Renal pelvis (tissue), 12 donors: ENCODE measurements at places on chromosomes 3 and 15.

DNA sequence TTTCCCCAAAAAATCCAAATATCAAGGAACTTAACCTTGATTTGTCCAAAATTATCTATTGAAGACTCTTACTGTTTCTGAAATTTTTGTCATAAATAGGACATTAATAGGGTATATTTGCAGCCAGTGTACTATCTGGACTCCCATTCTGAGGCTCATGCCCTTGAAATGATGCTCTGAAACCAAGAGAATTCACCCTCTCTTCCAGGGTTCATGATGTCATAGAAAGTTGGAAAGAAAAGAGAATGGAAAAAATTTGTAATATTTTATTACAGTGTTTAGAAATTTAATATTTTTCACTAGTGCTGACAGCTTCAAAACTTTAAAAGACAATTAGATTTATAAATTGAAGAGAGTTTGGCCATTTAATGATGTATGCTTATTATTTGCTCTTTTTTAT is 712.5 kb downstream of the MCTP2 start:
- no peak for DNase-seq

GRCh38 chr3:17844236-17844635 is 101.8 kb upstream of the TBC1D5 start:
- no peak for DNase-seq

DNA sequence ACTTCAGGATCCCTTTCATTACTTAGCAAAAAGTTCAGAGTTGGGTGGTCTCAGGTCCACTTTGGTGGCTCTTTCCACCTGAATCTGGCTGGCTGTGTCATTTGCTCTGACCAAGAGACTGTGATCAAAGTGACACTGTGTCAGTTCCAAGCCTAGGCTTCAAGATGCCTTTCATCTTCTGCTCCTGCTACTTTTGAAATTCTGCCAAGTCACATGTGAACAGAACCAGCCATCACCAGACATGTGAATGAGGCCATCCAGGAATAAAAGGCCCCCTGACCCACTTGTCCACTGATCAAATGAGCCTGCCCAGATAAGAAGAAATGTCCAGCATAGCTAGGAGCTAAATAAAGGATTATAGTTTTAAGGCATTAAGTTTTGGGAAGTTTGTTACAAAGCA is 132.2 kb downstream of the OSBPL10 start:
- DNase-seq, result peak; percentile 14

GRCh38 chr3:88038566-88038965 is 20.2 kb downstream of the CGGBP1 start:
- no peak for DNase-seq

GRCh38 chr15:58398071-58398470 is 33.7 kb upstream of the LIPC start:
- no peak for DNase-seq

GRCh38 chr3:188123170-188123905 is 30.6 kb upstream of the LPP start:
- DNase-seq, result no peak

DNA sequence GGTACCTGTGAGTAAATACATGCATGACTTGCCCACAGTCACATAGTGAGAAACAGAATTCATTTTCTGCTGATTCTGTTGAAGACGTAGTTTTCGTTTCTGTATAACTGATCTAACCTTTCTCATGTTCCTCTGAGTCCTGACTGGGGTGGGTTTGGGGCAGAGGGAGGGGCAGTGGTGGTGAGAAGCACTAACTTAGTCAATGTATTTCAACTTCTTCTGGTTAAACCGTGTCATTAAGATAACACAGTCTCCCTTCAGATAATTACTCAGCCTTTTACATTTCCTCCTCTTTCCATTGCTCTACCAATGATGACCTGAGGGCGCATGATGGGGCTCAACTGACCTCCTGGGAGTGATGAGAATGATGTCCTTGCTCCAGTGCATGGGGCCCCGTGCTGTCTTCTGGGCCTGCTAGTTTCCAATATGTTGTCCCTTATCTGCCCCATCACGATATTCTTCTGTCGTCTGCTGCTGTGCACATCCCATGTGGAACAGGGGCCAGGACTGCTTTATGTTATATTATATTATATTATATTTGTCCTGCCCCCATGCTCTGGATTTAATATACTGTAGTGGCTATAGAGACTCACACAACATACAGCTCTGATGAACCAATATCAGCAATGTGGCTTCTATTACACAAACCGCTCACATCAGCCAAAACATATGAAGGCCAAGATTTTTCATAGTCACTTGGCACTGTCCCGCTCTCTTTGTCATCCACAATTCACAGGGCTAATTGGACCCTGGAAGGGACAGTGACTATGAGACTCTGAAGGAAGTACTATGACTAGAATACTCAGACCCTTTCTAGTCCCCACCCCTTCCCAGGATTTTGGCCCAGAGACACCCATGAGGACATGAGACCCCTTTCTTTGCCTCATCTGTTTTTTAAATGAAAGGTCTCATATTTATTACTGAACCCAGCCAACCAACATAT is 407.1 kb upstream of the MCTP2 start:
- DNase-seq, result no peak

DNA sequence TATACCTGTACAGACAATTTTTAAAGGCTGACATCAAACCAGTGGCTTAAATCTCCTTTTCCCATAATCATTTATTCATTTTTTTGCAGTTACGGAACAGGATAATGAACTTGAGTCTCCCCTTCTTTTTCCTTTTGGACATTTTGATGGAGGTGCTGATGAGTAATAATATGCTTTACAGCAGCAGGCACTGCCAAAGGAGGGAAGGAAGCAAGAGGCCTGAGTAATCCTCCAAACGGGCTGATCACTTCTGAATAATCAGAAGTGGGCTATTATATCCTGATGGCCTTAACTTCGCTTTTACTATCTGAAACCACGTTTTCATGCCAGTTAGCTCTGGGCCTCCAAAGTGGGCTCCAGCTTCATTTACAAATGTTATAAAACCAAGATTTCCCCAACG is 527.2 kb downstream of the FOXP1 start:
- DNase-seq, result no peak

- DNase-seq, result no peak
Measured at GRCh38 chr3:46383211-46383950, 12.6 kb downstream of the CCR5 start.

- DNase-seq, result no peak
Measured at GRCh38 chr3:115321400-115321805, 174.3 kb upstream of the ZBTB20 start.

- no peak for DNase-seq
Measured at GRCh38 chr3:35665390-35666055, 26.2 kb downstream of the ARPP21 start.

DNA sequence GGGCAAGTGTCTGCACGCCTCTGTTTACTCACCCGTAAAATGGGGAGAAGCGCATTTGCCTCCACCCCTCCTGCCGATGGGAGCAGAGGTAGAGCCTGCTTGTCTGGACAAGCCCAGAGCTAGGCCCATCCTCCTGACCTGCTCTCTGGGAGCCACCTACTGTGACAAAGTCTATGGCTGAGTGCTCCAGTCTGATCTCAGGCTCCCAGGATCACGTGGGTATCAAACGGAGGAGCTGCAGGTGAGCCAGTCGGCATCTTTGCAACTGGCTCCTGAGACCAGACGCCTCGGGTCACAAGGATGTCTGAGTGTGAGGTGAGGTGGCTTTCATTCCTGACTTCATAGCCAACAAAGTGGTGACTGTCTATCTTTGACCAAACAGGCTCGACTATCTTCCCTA is 2.1 kb upstream of the ALDH1A3 start:
- DNase-seq, result no peak

GRCh38 chr3:107394502-107394901 is 17.3 kb downstream of the CCDC54 start:
- DNase-seq, result no peak

GRCh38 chr15:82663186-82663600 is 16.0 kb upstream of the CPEB1 start:
- DNase-seq, result peak; percentile 65

- DNase-seq, result no peak
Measured at GRCh38 chr3:184781801-184782200, 30.2 kb upstream of the VPS8 start.

DNA sequence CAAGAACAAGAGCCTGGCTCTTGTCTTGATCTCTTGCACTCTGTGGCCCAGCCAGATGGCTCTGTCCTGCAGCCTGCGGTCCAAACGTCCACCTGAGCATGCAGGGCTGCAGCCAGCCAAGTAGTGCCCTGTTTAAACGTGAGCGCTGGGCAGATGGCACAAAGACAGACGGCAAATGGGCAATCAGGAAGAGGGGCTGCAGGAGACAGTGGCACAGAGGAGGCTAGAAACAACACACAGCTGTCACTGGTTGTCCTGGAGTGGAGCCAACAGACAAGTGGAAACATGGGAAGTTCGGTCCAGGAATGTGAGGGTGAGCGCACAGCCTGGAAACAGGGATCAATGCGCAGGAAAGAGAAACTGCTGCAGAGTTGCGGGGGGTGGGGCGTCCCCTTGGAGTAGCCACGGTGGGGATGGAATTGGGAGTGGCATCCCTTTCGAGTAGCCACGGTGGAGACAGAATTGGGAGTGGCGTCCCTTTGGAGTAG is 10.7 kb upstream of the ZXDC start:
- no peak for DNase-seq

GRCh38 chr3:171249245-171249644 is 211.0 kb downstream of the TNIK start:
- no peak for DNase-seq

DNA sequence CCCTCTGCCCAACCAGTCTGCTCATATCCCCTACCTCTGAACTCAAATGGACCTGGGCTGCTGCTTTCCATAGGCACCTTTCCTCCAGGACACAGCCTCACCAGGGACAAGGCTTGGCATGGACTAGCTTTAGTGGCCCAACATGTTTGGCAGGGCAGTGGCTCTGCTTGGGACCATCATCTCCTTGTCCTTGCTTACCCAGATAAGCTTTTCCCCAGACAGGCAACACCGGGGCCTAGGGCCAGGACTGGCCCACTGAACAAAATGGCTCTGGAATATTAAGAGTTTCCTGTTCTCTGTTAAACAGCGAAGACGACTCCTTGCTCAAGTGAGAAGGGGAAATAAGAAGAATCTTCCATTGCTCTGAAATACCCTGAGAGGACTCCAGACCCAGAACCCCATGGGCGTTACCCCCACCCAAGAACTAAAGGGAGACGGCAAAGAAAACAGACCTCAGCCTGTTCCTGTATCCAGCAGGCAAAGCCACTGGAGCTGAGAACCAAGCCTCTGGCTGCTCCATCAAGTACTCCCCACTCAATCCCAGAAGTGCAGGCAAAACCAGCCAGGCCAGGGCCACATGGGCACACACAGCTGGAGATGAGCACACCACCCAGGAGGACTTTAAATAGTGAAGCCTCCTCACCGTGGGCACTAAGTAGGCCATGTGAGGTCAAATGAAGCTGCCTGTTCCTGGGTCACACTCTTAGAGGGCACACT is 45.5 kb downstream of the CTNNB1 start:
- no peak for DNase-seq

DNA sequence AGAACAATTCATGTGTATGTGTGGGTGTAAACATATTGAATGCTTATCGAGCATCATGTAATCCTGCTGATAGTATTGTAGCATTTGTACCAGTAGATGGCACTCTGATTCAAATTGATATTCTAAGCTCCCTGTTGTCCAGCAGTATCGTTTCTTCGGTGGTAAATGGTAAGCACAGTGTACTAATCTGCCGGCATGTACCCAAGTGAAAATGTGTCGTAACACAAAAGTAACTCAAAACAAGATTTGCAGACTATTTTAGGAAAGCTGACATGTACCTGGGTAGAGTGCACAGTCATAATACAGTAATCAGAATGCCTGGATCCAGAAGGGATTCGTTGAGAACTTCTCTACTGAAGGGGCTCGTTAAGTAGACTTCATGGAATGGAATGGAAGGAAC is 31.7 kb upstream of the MNS1 start:
- peak; percentile 46 for DNase-seq

DNA sequence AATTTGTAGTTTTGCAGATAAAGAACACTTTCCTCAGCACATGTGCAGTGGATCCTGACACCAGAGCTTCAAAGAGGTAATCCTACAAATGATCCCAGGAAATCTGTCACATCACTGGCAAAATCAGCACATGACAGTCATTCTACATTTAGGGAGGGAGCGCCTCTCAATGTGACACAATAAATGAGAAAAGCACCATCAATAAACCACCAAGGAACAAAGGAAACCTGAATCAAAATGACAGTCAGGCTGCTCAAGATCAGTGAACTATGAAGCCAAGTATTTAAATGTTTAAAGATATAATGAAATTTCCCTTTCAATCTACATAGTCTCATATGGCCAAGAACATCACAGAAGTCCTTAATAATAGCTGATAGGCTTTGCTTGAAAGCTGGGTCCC is 119.5 kb downstream of the LRRN1 start:
- DNase-seq, result no peak

DNA sequence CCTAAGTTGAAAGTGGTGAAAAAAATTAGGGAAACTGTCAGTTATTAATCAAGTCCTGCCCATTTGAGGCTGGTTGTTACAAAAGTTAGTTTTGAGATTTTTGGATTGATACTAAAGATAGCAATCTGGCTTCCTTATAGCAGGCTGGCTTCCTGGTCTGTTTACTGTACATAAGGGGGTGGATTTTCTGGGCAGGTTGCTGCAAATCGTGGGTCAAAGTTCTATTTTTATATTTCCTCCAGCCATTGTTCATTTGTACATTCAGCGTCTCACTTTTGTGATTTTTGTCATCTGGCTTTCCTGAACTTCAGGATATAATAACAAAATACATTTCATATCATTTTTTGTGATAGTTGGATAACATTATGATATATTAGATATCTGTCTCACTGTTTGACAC is 49.5 kb downstream of the CLDN1 start:
- DNase-seq, result no peak

DNA sequence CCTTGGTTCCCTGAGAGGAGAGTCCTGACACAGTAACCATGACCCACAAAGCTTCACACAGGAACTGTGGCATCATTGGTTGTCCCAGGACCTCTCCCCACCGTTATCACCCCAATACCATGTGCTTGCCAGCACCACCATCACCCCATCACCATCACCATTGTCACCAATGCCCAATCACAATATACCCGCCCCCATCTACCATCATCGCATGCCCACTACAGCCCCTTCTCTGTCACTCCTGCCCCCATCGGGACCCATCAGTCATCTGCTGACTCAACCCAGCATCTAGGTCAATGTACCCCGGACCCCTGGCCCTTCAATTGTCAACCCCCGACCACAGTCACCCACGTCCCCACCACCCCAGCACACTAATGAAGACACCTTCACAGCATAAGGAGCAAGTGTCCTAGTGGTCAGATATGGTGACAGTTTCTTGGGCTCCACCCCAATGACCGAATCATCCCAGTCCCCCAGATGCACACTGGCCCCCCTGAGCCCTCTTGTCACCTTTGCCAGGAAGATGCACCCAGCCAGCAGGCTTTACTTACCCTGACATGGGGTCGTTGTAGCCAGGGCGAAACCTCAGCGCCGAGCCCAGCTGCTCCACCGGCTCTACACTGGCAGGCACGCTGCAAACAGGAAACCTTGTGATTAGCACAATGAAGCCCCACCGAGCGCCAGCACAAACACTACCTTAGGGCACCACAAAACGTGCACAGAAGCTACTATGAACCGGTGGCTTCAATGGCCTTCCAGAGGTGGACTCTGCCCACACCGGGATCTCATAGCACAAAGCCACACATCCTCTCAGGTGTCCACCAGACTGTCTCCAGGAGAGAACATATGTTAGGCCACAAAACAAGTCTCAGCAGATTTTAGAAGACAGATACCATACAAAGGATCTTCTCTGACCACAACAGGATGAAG is 25.1 kb downstream of the SHISA5 start:
- DNase-seq, result no peak
